ENCODE measurements at places on chromosomes 1 and 21.

DNA sequence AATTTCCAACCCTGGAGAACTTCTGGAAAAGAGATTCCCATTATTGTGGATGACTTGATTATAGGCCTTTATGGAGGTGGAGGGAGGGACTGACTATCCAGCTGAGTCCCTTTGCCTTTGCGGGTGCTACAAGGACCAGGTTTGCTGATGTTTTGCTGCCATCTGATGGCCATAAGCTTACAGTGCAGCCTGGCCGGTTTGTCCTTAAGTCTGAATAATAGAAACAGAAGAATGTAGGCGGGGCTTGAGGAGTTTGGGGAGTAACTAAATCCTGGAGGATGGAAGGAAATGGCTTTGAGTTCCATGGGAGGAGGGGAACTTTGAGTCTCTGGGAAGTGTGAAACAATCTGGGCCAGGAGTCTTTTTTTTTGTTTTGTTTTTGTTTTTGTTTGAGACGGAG, 55.7 kb upstream of the CD1D start:
- peak; percentile 71 for DNase-seq

DNA sequence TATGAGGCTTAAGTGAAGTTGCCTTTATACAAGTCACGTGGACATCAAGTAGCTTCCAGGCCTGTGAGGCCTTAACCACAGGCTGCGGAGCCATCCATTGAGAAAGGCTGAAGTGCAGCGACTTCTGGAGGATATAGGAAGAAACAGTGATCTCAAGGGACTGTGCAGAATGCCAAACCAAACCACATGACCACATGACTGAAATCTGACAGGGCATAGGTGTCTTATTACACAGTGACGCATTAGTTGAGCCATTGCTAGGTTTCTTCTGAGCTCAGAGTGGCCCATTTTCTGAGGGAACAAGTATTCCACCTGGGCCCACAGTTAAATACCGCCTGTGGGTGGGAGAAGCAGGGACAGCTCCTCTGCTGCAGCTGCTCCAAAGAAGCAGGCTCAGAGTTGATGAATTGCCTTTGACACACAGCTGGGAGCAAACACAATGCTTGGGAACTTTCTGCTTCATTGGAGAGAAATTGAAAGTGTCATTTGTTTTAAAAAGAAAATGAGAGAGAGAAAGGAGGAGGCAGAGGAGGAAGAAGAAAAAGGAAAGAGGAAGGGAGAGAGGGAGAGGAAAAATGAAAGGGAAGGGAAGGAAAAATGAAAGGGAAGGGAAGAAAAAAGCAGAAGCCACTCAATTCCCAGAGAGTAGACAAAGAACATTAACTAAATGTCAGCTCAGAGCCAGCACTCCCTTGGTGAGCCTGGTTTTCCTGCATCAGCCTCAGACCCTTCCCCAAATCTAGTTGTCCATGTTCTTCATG, 94.4 kb downstream of the COLGALT2 start:
- no peak for DNase-seq

GRCh38 chr1:42838482-42839190, 7.8 kb upstream of the ZNF691 start:
- DNase-seq, result no peak

GRCh38 chr1:168180148-168180524, 1.4 kb downstream of the TIPRL start:
- DNase-seq, result no peak

DNA sequence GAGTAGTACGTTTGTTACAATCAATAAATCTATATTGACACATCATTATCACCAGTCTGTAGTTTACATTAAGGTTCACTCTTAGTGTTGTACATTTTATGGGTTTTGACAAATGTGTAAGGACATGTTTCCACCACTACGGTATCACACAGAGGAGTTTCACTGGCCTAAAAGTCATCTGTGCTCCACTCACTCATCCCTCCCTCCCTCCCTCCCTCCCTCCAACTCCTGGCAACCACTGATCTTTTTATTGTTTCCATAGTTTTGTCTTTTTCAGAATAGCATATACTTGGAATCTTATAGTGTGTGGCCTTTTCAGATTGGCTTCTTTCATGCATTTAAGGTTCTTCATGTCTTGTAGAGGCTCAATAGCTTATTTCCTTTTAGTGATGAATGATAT, 44.1 kb upstream of the RHOU start:
- no peak for DNase-seq

GRCh38 chr1:41622859-41623732, 138.6 kb upstream of the EDN2 start:
- no peak for DNase-seq

DNA sequence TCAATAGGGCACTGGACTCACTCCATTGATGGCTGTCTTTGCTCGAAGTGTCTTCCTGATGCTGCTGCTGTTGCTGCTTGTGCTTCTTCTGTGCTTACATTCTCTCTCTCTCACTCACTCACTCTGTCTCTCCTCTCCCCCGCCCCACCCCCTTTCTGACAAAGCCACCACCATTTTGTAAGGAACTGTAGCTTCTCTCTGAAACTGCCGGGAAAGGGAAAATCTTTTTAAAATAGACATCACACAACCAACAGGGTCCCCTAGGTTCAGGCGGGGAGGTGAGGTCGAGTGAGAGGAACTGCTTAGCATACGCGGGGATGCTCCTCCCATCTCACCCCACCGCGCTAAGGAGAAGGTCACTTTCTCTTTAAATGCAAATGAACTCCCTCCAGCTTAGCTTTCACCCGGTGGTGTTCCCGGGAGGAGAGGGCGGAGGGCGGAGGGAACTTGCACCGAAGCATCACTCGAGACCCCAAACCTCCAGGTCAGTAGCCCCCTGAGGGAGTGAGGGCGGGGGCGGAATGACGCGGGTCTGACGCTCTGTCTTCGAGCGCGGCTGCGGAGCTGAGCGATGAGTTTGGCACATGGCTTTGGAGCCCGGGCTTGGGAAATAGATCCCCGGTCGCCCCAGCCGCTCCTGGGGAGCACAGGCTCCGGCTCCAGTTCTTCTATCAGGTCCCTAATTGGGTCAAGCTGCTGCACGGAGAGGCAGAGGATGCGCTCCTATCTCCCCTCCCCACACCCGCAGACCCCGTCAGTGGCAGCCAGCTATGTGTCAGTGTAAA, at the start of gene CCDC28B:
TSS of gene CCDC28B (plus strand) at position 370 of the 785 bp plus-strand sequence. CDS start 1,341 bp downstream, outside the sequence.
- peak; percentile 58 for DNase-seq

DNA sequence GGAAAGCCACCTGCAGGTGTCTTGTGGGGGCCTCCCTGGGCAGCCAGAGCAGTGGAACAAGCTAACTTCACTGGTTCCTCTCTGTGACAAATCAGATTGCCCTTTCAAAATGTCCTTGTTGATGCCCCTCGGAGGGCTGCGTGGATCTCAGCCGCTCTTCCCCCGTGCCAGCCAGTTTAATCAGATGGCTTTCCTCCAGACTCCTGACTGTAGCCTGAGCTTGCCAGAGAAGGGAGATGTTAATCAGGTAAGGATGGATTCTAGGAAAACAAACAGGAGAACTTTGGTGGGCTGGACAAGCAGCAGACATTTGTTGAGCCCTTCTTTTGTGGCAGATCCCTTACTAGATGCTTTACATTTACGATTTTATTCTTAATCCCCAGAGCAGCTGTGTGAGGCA, 88.2 kb downstream of the DMRTA2 start:
- no peak for DNase-seq

- DNase-seq, result no peak
Measured at GRCh38 chr1:83912876-83913275, 86.1 kb downstream of the TTLL7 start.

DNA sequence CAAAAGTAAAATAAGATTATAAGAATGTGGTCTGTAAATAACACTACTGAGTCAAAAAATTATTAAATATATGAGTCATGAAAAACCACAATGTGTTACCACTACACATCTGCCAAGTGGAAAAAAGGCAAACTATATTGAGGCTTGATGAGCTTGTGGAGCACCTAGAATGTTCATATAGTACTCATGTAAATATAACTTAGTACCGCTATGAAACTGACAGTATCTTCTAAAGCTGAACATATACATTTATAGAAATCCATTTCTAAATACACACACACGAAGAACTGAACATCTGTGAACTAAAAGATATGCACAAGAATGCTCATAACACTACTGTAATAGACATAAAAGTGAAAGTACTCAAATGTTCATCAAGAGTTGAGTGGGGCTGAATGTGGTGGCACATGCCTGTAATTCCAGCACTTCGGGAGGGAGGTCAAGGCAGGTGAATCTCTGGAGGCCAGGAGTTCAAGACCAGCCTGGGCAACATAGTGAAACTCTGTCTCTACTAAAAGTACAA, 18.5 kb upstream of the GBP3 start:
- DNase-seq, result peak; percentile 38

DNA sequence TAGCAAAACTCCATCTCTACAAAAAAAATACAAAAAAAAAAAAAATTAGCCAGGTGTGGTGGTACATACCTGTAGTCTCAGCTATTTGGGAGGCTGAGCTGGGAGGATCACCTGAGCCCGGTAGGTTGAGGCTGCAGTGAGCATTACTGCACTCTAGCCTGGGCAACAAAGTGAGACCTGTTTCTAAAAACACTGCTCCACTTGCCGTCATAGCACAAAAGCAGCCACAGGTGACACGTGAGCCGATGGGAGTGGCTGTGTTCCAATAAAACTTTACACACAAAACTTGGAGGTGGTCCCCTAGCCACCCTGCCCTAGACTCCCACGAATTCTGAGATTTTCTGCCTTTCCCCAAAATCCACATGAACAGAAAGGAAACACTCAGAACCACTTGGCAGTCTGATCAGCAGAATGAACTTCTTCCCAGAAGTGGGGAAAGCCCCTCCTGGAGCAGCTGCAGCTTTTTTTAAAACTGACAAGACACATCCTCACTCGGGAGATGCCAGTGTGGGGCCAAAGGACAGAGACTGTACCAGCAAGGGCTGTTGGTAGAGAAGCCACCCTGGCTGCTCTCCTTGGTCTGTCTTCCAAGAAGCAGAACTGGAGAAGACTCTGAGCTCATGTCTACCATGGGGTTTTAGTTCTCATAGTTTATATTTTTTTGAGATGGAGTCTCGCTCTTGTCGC, 23.3 kb downstream of the PLEKHM2 start:
- DNase-seq, result no peak

DNA sequence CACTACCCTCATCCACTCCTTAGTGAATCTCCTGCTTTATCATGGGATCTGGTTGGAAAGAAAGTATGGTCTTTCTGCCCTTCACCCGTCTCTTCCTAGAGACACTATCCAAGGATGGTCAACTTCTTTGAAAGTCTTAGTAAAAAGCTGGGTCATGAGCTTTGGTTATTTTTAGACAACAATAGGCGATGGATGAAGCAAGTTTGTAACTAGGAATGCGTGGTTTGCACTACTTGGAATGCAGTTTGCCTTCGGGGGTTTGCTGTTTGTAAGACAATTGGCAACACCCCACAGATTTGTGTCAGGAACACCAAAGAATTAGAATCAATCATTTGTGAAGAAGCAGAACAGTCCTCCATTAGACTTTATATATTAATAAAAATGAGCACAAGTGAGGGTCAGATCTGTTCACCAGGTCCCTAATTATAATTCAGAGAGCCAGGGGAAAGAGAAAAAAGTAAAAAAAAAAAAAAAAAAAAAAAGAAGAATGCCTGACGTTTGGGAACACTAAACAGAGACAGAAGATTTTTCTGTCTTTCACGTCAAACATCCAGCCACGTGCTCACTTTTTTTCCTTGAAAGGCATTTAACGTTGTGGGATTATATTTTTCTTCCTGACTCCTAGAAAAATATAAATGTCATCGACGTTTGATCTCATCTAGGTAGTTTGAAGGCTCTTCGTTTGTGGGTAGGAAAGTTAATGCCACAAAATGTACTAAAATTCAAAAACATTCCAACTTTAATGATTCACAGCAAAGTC, 60.7 kb upstream of the BTG3 start:
- no peak for DNase-seq

GRCh38 chr1:45348966-45349677, 8.9 kb upstream of the MUTYH start:
- DNase-seq, result no peak

DNA sequence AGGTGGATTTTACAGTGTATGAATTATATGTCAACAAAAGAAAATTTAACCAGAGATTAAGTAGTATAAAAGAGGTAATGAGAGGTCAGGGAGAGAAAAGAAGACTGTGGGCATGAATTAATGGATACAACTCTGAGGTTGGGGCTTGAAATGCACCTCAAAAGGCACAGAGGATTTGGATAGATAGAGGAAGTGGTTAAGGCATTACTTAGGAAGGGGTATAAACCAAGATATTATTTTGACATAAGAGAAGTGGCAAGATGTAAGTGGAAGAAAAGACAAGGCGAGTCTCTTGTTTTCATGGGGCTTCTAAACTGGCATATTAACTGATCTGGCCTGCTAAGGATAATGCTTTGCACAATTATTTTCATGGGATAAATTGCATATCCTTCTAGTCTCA, 34.1 kb downstream of the RAP1A start:
- no peak for DNase-seq

- DNase-seq, result no peak
Measured at GRCh38 chr1:229759037-229759435, 133.0 kb downstream of the URB2 start.

GRCh38 chr1:3884966-3885365, 15.1 kb downstream of the C1orf174 start:
- no peak for DNase-seq

DNA sequence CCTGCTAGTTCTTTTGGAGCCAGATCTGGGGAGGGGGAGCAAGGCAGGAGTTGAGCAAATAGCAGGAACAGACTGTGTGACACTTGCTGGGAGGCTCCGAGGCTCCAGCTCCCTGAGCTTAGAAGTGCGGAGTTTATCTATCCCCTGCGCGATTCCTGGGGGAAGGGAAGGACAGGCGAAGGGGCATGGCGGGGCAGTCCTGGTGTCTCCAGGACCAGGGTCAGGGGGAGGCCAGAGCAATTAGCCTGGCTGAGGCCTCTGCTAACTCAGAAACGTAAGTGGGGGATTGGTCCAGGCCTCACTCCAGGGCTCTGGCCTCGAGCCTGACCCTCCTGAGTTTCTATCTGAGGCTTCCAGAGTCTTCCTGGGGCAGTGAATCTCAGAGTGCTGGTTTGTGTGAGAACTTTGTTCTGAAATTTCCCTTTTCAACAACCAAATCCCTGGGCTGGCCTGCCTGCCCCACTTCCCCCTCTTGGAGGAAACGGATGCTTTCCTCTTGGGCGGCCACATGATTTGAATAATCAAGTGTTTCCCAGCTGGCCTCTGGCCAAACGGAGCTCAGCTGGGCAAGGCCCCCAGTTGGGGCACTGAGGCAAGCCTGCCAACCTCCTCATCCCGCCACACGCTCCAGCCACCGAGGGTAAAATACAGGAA, 15.6 kb downstream of the ALPL start:
- no peak for DNase-seq
